ENCODE measurements at places on chromosomes 7 and 10. TPM values are rescaled to one million over a fixed set of nuclear protein-coding genes. Genes with fewer than 3 reads are reported as not detected.

C10orf67 gene
- total RNA-seq, result not detected

GOLGA7B gene
- under 0.01 TPM for total RNA-seq

MSMB gene
- total RNA-seq, result not detected

MYH16 gene
- under 0.01 TPM for total RNA-seq

CPVL gene
- total RNA-seq, result not detected

SPDYE9 gene
- not detected for total RNA-seq

AOC1 gene
- not detected for total RNA-seq

TFPI2 gene
- 4.6 TPM for total RNA-seq

NPFFR1 gene
- total RNA-seq, result not detected

GNAT3 gene
- total RNA-seq, result not detected

SYT15 gene
- total RNA-seq, result not detected

ARMC3 gene
- total RNA-seq, result not detected

LAMB4 gene
- 0.15 TPM for total RNA-seq

FZD8 gene
- total RNA-seq, result 0.84 TPM

CDC14C gene
- total RNA-seq, result not detected

UCMA gene
- total RNA-seq, result not detected

ATRNL1 gene
- 1.6 TPM for total RNA-seq

TMEM229A gene
- total RNA-seq, result not detected

SFTPA1 gene
- total RNA-seq, result not detected

MMP21 gene
- not detected for total RNA-seq

STEAP4 gene
- 0.17 TPM for total RNA-seq

LIPJ gene
- total RNA-seq, result not detected

SYT15B gene
- total RNA-seq, result under 0.01 TPM

VSIR gene
- 9.1 TPM for total RNA-seq

COL1A2 gene
- 1,292 TPM for total RNA-seq

AKR1C8 gene
- total RNA-seq, result not detected

GNAI1 gene
- total RNA-seq, result 28.6 TPM

TMEM213 gene
- not detected for total RNA-seq

GET4 gene
- 22.7 TPM for total RNA-seq

CDHR1 gene
- total RNA-seq, result under 0.01 TPM

NEUROG3 gene
- not detected for total RNA-seq

LRRC61 gene
- 6.8 TPM for total RNA-seq

AS3MT gene
- total RNA-seq, result 6.7 TPM

CALD1 gene
- total RNA-seq, result 98.3 TPM

Measured in bronchus fibroblast of lung (primary cell).